ENCODE measurements at places on chromosomes 11 and 22. TPM values are rescaled to one million over a fixed set of nuclear protein-coding genes. Genes with fewer than 3 reads are reported as not detected.

- peak overlapping the region; percentile 70 for H3K4me3 ChIP-seq
- DNase-seq: no peak
- peaks cover 10% of the 10 kb centered on the region for H3K36me3 ChIP-seq
- H3K27ac ChIP-seq: peak overlapping the region; percentile 60
- no peaks in the 10 kb centered on the region for H3K27me3 ChIP-seq
- H3K4me1 ChIP-seq: peaks cover 33% of the 10 kb centered on the region
Observed at GRCh38 chr22:30326255-30326705, 461 bp downstream of the TBC1D10A start.

GRCh38 chr11:40293655-40294348, 1165.7 kb downstream of the LRRC4C start:
- H3K36me3 ChIP-seq: no peaks in the 10 kb centered on the region
- no peaks in the 10 kb centered on the region for H3K4me1 ChIP-seq
- peaks cover 26% of the 10 kb centered on the region for H3K27me3 ChIP-seq
- peak; percentile 64 for DNase-seq
- peak overlapping the region; percentile 41 for H3K4me3 ChIP-seq

DNA sequence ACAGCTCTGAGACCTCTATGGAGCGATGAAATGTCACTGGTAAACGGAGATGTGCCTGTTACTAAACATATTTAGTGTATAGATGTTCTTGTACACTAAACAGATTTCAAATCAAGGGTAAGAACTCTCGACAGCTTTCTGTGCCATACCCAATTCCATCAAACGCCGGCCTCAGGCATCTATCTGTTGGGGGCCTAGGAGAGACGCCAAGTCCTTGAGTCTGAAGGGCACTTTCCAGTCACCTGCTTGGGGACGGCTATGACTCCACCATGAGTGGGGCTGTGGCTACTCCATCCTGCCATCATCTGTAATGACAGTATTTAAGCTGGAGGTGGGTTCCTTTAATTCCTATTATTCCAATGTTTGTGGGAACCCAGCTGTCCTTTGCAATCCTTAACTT, 87.8 kb downstream of the SHANK2 start:
- peaks cover 2% of the 10 kb centered on the region for H3K36me3 ChIP-seq
- H3K4me1 ChIP-seq: no peaks in the 10 kb centered on the region
- no peak overlapping the region for H3K27ac ChIP-seq
- no peaks in the 10 kb centered on the region for H3K27me3 ChIP-seq
- no peak overlapping the region for H3K4me3 ChIP-seq

GRCh38 chr11:111700162-111700561, 66.0 kb downstream of the PPP2R1B start:
- peaks cover 29% of the 10 kb centered on the region for H3K36me3 ChIP-seq
- peaks cover 8% of the 10 kb centered on the region for H3K4me1 ChIP-seq
- DNase-seq: no peak
- H3K27me3 ChIP-seq: no peaks in the 10 kb centered on the region

- no peaks in the 10 kb centered on the region for H3K36me3 ChIP-seq
- no peaks in the 10 kb centered on the region for H3K4me1 ChIP-seq
- no peak overlapping the region for H3K4me3 ChIP-seq
- H3K27ac ChIP-seq: no peak overlapping the region
- H3K27me3 ChIP-seq: no peaks in the 10 kb centered on the region
Observed at GRCh38 chr11:122187373-122188165, 71.6 kb upstream of the BLID start.

GRCh38 chr11:72585762-72586311, 88.4 kb downstream of the PDE2A start:
- peaks cover 59% of the 10 kb centered on the region for H3K27me3 ChIP-seq
- no peaks in the 10 kb centered on the region for H3K36me3 ChIP-seq
- H3K4me3 ChIP-seq: no peak overlapping the region
- no peak overlapping the region for H3K27ac ChIP-seq
- DNase-seq: peak; percentile 69

DNA sequence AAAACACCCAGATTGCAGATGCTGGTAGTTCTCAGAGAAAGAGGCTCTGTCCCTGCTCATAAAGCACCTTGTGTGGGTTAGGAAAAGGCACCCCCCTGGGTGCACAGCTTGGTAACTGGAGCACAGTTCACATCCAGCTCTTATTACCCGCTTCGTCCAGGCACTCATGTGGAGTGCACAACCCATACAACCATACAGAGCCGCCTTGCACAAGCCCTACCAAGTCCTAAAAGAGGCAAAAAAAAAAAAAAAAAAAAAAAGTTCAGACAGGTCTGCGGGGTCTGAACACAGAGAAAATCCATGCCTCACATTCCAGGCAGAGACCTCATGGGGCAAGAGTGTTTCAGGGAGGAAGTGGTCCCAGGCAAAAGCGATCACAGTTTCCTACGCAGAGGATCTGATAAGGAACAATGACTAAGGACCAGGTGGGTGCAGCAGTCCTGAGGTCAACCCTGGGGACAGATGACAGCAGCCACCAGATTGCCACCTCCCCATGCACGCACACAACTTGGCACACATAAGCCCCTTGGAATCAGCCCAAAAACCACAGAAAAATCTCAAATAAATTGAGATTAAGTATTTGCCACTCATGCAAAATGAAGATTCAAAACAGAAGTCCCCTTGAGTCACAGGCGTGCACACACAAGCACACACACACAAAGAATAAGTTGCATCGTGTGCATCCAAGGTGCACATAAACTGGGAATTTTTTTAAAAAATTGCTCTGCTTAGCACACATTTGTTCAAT, 12.3 kb downstream of the MB start:
- no peaks in the 10 kb centered on the region for H3K36me3 ChIP-seq
- H3K27ac ChIP-seq: no peak overlapping the region
- no peaks in the 10 kb centered on the region for H3K27me3 ChIP-seq
- no peak for DNase-seq
- no peaks in the 10 kb centered on the region for H3K4me1 ChIP-seq

DNA sequence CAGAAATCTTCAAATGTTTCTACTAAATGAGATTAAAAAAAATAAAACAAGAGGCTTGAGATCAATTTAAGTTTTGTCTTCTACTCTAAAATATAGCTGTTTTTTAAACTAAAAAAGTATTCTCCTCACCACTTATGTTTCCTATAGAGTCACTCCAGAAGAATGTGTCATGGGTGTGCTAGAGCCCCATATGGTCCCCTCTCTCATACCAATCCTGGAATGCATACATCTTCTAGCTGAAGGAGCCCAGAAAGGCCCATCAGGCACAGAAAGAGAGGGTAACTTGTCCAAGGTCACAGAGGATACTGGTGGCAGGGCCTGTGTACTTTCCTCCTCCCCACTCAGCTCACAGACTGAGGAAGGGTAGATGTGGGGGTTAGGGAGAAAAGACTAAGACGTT, 34.4 kb downstream of the RELT start:
- peaks cover 21% of the 10 kb centered on the region for H3K36me3 ChIP-seq
- H3K4me3 ChIP-seq: no peak overlapping the region
- no peak overlapping the region for H3K27ac ChIP-seq

DNA sequence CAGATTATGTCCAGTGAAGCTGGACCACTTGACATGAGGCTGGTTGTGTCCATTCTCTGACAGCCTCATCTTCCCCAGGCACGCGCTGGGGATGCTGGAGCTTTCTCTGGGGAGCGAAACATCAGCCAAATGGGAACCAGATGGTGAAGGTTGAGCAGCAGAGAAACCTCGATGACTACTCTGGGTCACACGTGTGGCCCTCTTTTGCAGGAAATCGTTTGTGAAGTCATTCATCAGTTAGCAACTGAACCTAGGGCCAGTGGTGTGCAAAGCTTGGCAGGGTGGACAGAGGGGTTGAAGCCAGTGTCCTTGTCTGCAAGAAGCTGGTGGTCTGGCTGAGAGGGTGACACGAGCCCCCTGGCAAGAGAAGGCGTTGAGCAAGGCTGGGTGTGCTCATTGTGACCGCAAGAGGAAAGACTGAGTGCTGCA, 109.8 kb downstream of the ZBTB16 start:
- H3K27ac ChIP-seq: no peak overlapping the region
- H3K27me3 ChIP-seq: no peaks in the 10 kb centered on the region
- H3K4me1 ChIP-seq: peaks cover 70% of the 10 kb centered on the region
- DNase-seq: no peak
- no peak overlapping the region for H3K4me3 ChIP-seq
- H3K36me3 ChIP-seq: no peaks in the 10 kb centered on the region

DNA sequence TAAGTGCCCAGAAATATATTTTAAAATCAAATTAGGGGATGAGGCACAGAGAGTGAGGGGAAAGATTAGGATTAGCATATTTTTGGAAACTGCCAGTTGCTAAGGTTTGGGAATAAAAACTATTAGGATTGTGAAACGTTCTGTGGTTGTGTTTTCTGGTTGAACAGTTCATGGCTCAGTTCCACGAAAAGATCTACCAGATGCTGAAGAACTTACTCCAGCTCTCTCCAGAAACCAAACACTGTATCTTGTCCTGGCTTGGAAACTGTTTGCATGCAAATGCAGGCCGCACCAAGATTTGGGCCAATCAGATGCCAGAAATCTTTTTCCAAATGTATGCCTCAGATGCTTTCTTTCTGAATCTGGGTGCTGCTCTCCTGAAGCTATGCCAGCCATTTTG, 15.3 kb downstream of the UBE4A start:
- peaks cover 85% of the 10 kb centered on the region for H3K36me3 ChIP-seq
- no peaks in the 10 kb centered on the region for H3K4me1 ChIP-seq
- DNase-seq: no peak
- no peak overlapping the region for H3K4me3 ChIP-seq
- H3K27ac ChIP-seq: no peak overlapping the region

- no peak overlapping the region for H3K4me3 ChIP-seq
- DNase-seq: no peak
- no peaks in the 10 kb centered on the region for H3K27me3 ChIP-seq
- no peaks in the 10 kb centered on the region for H3K4me1 ChIP-seq
Observed at GRCh38 chr22:42872821-42873220, 15.7 kb upstream of the ARFGAP3 start.

- H3K4me1 ChIP-seq: no peaks in the 10 kb centered on the region
- H3K27me3 ChIP-seq: peaks cover 35% of the 10 kb centered on the region
- DNase-seq: no peak
- no peak overlapping the region for H3K27ac ChIP-seq
- no peaks in the 10 kb centered on the region for H3K36me3 ChIP-seq
Observed at GRCh38 chr11:8256271-8257002, 7.2 kb downstream of the LMO1 start.

DNA sequence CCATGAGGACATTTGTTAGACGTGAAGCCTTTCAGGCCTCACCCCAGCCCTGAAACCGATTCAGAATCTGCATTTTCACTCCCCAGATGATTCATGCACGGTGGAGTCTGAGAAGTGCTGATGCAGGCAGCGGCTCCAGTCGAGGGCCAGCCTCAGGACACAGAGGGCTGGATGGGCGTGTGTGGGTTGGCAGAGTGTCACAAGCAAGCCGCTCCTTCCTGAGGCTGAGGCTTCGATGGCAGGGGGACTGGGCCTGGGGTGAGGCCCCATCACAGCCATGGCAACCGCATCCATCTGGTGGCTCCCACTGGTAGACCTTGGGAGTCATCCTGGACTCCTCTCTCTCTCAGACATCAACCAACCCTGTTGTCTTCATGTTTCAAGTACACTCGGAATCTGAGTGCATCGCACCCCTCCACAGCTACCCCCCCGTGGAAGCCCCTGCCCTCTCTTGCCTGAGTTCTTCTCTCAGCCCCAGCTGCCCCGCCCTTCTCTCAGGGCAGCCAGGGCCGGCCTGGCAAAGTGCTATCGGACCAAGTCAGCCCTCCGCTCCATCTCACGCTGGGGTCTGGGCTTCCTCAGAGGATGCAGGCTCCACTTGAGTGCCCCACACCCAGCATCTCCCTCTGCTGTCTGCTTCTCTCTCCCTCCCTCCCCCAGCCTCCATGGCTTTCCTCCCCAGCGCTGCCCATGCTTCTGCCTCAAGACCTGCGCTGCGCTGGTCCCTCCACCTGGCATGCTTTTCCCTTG, 10.6 kb downstream of the KCNC1 start:
- DNase-seq: no peak
- H3K4me1 ChIP-seq: peaks cover 6% of the 10 kb centered on the region
- no peak overlapping the region for H3K4me3 ChIP-seq
- H3K27me3 ChIP-seq: peaks cover 4% of the 10 kb centered on the region
- no peak overlapping the region for H3K27ac ChIP-seq

Gene MRPL23
- polyA plus RNA-seq: 70.2 TPM

Gene TCN1
- 0.37 TPM for polyA plus RNA-seq

Gene NELL1
- 5.1 TPM for polyA plus RNA-seq

Gene DDI1
- polyA plus RNA-seq: not detected

Gene BIRC3
- 5.7 TPM for polyA plus RNA-seq

Gene SLC6A5
- polyA plus RNA-seq: 0.01 TPM

Gene MUC5AC
- 0.37 TPM for polyA plus RNA-seq

Gene TP53I11
- 59.4 TPM for polyA plus RNA-seq

Gene CACNA1I
- polyA plus RNA-seq: 0.04 TPM
